ENCODE measurements at places on chromosomes 3 and 15.

DNA sequence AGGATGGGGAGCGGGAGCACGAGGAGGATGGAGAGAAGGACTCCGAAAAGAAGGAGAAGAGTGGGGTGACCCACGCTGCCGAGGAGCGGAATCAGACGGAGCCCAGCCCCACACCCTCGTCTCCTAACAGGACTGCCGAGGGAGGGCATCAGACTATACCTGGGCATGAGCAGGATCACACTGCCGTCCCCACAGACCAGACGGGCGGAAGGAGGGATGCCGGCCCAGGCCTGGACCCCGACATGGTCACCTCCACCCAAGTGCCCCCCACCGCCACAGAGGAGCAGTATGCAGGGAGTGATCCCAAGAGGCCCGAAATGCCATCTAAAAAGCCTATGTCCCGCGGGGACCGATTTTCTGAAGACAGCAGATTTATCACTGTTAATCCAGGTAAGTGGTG, 169.8 kb downstream of the FEZF2 start:
- DNase-seq: no peak

GRCh38 chr3:13201851-13202250, 128.6 kb upstream of the IQSEC1 start:
- DNase-seq: no peak

DNA sequence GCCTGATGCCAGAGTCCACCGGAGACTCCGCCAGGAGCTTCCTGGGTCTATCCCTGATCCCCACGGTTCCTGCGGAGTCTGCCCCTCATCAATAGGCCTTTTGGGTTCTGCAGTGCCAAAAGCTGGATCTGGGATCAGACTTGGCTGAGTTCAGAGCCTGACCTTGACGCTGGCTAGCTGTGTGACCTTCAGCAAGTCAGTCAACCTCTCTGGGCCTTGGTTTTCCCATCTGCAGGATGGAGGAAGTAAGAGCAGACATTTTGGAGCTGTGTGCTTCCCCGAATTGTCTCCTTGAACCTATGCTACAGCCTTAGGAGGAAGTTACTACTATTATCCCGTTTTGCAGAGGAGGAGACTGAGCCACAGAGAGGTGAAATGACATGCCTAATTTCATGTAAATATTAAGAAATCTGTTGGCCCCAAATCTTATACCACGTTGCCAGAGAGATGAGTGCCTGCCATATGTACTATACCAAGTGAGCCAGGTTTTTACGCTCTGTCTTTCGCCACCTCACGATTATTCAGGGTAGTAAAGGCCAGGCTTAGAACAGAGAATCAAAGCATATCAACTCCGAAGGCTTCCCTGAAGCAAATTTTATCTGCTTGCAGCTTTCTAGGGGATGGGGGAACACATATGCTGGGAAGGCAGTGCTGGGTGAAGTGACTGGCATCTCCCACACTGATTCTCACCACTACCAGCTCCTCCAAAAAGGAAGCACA, 112.5 kb downstream of the SRGAP3 start:
- no peak for DNase-seq

DNA sequence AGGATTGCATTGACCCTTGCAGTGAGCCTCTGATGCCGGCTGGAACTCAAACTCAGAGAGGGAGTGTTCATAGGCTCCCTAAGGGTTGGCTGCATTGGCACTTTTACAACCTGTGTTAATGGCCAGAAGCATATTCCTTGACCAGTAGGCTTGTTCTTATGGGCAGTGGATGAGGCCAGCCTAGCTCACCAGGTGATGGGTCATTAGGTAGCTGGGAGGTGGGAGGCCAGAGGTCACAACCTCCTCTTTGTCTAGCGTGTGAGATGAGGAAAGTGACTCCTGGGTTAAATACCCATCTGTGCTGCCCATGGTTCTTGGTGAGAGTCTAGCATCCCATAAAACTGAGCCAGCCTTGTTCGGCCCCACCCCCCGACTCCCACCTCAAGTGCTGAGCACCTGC, 275.7 kb upstream of the CTNNB1 start:
- no peak for DNase-seq

GRCh38 chr3:197171481-197172067, 126.8 kb downstream of the DLG1 start:
- no peak for DNase-seq

DNA sequence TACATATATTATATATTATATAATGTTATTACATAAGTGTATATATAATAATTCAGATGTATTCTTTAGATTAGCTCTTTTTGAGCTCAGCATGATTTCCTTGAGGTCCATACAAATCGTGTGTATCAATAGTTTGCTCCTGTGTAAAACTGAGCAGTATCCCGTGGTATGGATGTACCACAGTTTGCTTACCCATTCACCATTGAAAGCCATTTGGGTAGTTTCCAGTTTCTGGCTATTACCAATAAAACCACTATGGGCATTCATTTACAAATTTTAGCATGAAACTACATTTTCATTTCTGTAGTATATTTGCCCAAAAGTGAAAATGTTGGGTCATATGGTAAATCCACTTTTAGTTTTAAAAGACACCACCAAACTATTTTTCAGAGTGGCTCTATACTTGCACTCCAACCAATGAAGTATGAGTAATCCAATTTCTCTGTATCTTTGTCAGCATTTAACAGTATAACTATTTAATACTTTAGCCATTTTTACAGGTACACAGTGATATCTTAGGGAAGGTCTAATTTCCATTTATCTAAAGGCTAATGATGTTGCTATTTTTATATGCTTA, 1361.4 kb upstream of the GBE1 start:
- DNase-seq: no peak

DNA sequence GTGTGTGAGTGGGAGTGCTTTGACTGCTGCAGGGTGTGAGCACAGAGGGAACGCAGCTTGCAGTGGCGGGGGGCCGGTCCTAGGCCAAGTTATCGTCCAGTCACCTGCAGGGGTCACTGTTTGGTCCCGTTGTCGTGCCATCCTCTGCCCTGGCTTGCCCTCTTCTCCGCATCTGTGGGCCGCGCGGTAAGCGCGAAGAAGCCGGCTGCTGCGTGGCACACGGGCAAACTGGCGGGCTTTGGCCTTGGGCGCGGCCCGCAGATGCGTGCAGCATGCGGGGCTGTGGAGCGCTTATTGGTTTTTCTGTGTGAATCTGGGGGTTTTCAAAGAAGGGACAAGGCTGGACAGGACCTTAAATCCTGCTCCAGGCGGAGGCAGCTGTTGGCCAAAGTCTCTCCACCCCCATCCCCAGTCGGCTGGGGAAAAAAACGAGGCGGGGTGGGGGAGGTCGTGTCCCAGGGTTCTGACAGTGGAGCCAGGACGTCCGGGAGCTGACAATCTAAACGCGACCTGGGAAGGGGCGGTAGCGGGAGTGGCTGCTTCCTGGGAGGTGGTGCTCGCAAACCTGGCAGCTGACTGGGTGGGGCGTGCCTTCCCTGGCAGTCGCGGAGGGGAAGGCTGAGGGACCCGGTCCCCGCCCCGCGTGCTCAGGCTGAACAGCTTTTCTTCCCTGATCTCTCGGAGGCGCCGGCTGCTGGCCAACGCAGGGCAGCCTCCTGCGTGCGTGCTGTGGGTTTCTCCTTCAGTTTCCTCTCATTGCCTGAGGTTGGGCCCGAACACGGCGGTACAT, 39.7 kb upstream of the VEPH1 start:
- no peak for DNase-seq

GRCh38 chr3:169348276-169348675, 315.2 kb downstream of the MECOM start:
- no peak for DNase-seq

DNA sequence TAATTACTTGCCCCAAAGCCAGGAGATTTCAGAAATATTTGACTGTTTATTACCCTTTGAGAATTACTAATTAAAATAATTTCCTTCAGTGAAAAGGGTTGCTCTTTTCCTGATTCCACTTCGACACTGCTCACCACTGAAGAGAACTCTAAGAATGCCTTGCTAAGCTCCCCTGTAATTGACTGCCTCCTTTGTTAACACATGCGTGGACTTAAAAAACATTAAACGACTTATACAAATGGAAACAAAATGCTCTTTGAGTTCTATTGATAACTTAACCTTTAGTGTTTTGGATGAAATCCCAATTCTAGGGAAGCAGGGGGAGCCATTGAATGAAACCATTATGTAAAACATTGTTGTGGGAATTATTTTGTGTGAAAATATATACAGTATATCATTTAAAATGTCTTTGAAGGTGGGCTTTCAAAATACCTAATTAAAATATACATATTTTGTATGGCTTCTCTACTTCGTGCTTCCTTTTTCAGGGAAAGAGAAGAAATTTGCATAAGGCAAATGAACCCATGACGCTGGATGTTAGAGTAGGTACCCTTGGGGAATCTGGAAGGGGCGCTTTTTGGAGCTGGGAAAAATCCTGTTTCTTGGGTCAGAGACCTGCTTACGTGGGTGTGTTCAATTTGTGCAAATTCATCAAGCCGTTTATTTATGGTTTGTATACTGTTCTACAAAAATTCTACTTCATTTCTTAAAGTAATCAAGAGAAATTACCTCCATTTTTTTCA, 64.2 kb downstream of the WWTR1 start:
- DNase-seq: no peak

GRCh38 chr3:111285184-111285538, 213.5 kb downstream of the NECTIN3 start:
- DNase-seq: no peak

GRCh38 chr15:36323615-36324014, 255.8 kb upstream of the CDIN1 start:
- no peak for DNase-seq

All from esophagus squamous epithelium (tissue), 5 donors.